ENCODE measurements at places on chromosomes 3 and 15. TPM values are rescaled to one million over a fixed set of nuclear protein-coding genes. Genes with fewer than 3 reads are reported as not detected.

ACP3 gene
- not detected for polyA plus RNA-seq

SNTN gene
- 3.5 TPM for polyA plus RNA-seq

TPRG1 gene
- polyA plus RNA-seq = not detected

FBXO40 gene
- polyA plus RNA-seq = 0.84 TPM

CSPG5 gene
- polyA plus RNA-seq = 1.7 TPM

ZBBX gene
- 10.8 TPM for polyA plus RNA-seq
